ENCODE measurements at places on chromosomes 11 and 22. TPM values are rescaled to one million over a fixed set of nuclear protein-coding genes. Genes with fewer than 3 reads are reported as not detected.

KRTAP5-11 gene
- not detected for total RNA-seq

TRAPPC4 gene
- total RNA-seq: 74.2 TPM

RELT gene
- total RNA-seq: 4.8 TPM

UFD1 gene
- total RNA-seq: 119 TPM

SUSD2 gene
- 0.26 TPM for total RNA-seq

PDE3B gene
- 0.13 TPM for total RNA-seq

CATSPERZ gene
- 0.25 TPM for total RNA-seq
